ENCODE measurements at places on chromosomes 13 and 19.

- DNase-seq = no peak
Measured at GRCh38 chr19:4099041-4099764, 24.7 kb downstream of the MAP2K2 start.

- no peak for DNase-seq
Measured at GRCh38 chr13:83906240-83906820, 24.1 kb upstream of the SLITRK1 start.

DNA sequence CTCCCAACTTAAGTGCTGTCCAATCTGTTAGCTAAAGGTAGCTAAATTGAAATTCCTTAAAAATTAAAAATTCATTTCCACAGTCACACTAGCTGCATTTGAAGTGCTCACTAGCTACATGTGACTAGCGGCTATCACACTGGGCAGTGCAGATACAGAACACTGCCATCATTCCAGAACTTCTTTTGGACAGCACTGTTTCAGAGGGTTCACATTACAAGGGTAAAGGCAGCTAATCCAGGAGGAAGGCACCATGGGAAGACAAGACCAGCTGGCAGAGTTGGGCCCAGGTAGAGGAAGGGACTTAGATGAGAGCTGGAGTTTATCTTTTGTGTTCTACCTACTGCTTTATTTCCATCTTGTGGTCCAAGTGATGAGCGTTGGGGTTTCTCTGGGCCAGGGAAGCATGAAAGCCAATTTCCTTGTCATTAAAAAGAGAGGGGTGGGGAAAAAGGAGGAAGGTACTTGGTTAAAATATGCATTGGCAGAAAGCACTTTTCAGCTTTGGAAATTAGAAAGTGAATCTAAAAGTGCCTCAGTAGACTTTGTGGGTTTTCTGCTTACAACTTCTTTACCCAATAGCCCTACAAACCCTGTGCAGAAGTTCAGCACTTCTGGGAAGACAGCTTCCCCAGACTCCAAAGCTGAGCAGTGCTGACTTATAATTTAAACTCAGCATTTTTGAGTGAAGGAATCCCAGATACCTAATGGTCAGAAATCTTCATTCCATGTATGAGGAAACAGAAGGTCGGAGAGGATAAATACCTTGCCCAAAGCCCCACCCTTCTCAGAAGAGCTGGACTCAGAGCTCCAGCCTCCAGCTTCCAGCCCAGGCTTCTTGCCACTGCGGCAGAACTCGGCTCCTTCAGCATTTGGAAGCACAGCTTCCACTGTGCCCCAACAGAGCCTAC lies 49.5 kb downstream of the ATP7B start:
- no peak for DNase-seq

GRCh38 chr19:21604351-21604926 lies 99.0 kb downstream of the ZNF429 start:
- DNase-seq = no peak

- no peak for DNase-seq
Measured at GRCh38 chr19:44818466-44819031, 9.6 kb downstream of the BCAM start.

DNA sequence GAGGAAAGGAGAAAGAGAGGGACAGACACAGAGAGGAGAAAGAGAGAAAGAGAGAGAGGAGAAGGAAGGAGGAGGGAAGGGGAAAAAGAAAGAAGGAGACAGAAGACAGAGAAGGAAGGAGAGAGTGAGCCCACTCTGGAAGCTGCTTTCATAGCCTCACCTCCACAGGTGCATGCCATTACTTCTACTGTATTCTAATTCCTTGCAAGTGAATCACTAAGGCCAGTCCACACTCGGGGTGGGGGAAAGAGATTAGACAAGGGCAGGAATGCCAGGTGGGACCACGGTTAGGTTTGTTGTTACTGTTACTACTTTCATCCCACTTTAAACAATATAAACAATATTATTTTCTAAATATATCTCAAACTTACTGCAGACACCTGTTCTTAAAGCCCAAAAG lies 684.5 kb upstream of the ARGLU1 start:
- DNase-seq = no peak

- no peak for DNase-seq
Measured at GRCh38 chr19:11291991-11292390, 4.0 kb upstream of the TSPAN16 start.

DNA sequence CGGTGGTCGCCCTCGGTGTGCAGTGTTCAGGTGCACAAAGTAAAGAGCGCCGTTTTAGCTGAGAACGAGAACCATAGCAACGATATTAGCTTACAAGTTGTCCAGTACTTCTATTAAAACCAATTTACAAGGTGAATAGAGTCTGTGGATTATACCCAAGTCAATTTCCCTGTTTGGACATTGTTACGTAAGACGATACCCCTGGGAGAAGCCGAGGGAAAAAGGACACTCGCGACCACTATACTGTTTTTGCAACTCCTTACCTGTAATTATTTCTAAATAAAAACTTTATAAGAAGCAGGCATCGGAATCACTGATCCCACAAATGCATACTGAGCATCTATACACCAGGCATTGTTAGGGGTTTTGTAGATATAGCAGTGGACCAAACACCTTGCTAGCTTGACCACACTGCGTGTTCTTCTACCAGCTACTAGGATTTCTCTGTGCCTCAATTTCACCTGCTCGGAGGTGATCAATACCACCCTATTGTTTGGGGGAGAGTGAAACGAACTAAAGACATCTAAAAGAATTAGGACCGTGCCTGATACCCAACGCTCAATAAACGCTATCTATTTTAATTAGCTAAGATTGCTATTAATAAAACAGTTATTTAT lies 488 bp upstream of the EEF2 start:
- DNase-seq = no peak

- DNase-seq = no peak
Measured at GRCh38 chr19:38647966-38648768, 718 bp downstream of the ACTN4 start.

GRCh38 chr19:49939721-49940481 lies 10.6 kb upstream of the NUP62 start:
- DNase-seq = no peak

- no peak for DNase-seq
Measured at GRCh38 chr13:113429608-113429985, 23.7 kb downstream of the ADPRHL1 start.

All from AG04449 (cell line).